ENCODE measurements at places on chromosomes 1 and 21. TPM values are rescaled to one million over a fixed set of nuclear protein-coding genes. Genes with fewer than 3 reads are reported as not detected.

DNA sequence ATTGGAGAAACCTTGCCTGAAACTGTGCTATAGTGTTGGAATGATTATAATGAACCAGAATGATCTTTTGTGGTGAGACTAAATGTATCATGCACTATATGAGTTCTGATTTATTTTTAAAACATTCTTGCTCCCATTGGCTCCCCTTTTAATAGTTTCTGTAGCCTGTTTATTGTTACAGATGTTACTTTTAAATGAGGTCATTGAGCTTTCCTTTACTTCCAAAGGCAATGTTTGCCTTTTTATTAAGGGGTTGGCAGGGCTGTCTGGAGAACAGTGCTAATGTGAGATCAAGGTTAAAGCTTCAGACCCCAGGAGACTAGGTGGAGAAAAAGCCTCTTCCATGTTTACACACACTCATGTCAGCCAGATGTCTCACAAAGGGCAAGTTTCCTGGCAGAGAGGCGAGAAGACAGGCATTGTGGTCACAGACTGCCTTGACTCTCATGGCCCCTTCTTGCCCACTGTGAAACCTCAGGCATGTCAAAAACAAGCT, 120.6 kb upstream of the RAVER2 start:
- peak; percentile 22 for DNase-seq

DNA sequence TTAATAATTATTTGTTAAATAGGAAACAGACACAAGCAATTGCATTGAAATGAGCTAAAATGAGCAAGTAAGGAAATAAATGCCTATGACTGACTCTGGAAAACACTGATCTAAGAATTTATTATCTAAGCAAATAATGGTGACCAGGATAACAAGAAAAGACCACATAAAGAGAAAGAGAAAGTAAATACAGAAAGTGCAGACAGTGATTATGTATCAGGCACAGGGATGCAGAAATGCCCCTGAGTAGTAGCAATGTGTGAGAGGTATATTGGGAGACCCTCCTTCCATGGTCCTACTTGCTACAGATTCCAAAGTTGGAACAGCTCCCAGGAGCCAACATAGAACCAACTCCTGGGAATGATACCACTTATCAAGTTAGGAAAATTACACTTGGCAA, 33.3 kb upstream of the MUTYH start:
- DNase-seq = no peak

CDK11A gene
- total RNA-seq = 11.0 TPM

DNA sequence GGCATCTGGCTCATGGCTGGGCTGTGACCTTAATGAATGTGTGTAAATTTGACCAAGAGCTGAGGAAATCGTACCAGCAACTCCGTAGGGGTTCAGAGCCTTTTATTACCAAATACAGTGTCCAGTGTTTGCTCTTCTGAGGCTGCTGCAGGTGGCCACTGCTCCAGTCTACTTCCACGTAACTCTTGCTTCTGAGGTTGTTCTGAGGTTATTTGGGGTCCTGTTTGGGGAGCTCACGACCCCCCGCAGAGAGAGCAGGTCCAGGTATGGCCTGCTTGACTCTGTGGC, 33.6 kb downstream of the MAN1C1 start:
- no peak for DNase-seq

- DNase-seq = no peak
Measured at GRCh38 chr21:41427556-41427955, 1.5 kb downstream of the MX1 start.

DNA sequence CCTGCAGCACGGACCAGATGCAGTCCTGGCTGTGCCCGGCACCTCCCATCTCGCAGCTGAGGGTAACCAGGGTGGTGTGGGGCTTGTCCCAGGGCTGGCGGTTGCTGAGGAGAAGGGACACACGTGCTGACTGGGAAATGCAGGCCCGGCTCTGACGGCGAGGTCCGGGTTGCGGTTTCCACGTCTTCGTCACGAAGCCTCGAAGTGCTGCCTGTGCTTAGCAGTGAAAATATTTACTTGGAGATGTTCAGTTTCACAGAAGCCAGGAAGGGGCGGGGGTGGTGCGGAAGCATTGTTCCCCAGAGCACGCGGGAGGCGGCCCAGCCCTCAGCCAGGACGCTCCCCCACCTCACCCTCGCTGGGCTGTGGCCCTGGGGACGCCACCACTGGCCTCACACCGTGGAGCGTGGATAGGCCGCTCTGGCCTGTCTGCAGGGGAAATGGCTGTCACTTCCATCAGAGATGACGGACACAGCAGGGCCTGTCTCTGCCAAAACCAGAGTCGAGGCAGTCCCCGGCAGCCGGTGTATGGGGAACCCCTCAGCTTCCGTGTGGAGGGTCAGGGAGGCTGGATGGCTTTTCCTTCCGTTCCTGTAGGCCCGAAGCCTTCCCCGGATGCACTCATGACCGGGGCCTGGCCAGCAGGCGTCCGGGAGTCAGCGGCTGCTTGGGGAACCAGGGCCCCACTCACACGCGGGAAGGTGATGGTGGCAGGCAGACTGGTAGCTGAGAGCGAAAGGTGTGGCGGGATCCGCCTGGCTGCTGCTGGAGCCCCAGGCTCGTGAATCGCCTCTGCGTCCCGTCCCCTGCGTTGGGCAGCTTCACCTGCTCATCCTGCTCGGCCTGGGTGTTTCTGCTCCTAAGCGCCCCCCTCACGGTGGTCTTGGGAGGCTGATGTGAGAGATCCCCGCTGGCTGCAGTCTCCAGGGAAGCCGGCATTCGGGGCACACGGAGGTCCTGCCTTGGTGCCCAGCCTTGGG, 14.7 kb upstream of the POFUT2 start:
- DNase-seq = no peak

GRCh38 chr1:183231545-183231944, 45.5 kb downstream of the LAMC2 start:
- no peak for DNase-seq

- no peak for DNase-seq
Measured at GRCh38 chr1:185693654-185694053, 40.5 kb upstream of the HMCN1 start.

DNA sequence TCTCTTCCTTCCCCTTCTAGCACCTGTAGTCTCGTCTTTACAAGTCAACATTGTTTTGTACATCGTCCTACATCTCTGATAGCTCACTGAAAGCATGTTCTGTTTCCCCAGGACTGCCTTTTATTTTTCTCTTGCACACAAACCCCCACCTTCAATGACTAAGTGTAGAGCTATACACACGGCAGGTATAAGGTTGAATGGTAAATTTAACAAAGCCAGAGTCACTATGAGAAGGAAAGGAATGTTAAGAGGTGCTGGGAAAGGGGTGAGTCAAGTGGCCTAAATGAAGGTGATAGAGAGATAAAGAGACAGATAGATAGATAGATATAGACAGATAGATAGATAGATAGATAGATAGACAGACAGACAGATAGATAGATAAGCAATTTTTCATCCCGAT, 134.3 kb upstream of the ATP1B1 start:
- no peak for DNase-seq

TTC34 gene
- 0.07 TPM for total RNA-seq

Data from M059J (cell line).